ENCODE measurements at places on chromosomes 13 and 19. TPM values are rescaled to one million over a fixed set of nuclear protein-coding genes. Genes with fewer than 3 reads are reported as not detected.

Gene C13orf46
- total RNA-seq, result 0.18 TPM

Gene MTRF1
- 22.2 TPM for total RNA-seq

Gene NHLRC3
- total RNA-seq, result 38.4 TPM

Gene BRSK1
- 68.7 TPM for total RNA-seq

Gene IGFLR1
- 5.1 TPM for total RNA-seq

Gene CBARP
- 13.0 TPM for total RNA-seq

Gene LILRB5
- not detected for total RNA-seq

Gene BCL3
- 2.9 TPM for total RNA-seq

Gene ZNF333
- 21.6 TPM for total RNA-seq
